ENCODE measurements at places on chromosomes 4 and X.

DNA sequence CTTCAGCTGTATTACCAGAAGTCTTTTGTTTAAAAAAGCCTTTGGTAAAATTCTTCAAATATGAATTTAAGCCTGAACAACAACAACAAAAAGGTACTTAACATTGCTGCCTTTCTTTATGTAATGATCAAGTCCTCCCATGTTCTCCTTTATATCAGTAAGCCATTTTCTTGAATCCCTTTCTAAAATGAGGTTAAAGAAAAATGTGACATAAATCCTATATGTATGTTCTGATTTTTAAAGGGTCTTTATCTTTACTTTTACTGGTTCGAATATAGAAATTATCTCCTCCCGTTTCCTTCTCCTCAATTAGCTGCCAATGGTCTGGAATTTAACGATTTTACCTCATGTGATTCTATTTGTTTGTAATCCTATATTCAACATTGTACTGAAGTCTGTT lies 522.8 kb downstream of the IL1RAPL1 start:
- no peak for DNase-seq

DNA sequence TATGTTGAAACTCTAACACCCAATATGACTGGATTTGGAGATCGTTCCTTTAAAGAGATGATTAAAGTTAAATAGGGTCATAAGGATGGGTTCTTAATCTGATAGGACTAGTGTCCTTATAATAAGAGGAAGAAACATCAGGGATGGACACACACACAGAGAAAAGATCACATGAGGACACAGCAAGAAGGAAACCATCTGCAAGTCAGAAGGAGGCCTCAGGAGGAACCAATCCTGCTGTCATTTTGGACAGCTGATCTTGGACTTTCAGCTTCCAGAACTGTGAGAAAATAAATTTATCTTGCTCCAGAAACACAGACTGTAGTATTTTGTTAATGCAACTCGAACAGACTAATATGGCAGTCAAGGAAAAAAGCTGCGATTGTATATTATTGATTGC lies 631.5 kb downstream of the PCDH7 start:
- DNase-seq, result no peak

DNA sequence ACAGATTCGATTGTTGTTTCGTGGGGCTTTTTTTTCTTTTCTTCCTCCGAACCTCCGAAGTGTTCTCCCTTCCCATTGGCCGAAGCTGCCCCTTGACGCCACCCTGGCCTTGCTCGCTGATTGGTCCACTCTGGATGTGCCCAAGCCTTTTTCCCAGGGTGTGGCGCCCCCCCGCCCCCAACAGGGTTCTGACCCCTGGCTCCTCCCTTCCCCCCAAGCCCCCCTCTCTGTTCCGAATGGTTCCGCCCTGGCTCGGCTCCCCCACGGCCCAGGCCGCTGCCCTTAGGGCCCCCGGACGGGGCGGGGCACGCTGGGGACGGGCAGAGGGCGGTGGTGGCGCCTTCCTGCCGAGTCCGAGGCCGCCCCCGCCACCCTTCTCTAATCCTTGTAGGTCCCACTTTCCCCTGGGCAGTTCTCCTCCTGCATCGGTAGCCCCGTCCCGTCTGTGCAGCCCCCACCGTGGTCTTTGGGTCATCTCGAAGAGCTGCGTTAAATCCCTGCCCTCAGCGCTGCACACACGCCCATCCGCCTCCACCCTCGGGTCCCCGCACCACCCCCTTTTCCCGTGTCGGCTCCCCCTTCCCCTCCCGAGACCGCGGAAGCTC lies 25.5 kb downstream of the UTP14A start:
- DNase-seq, result peak; percentile 82

- peak; percentile 22 for DNase-seq
Measured at GRCh38 chr4:168540086-168540485, 43.2 kb downstream of the PALLD start.

GRCh38 chr4:52956691-52957090 lies 94.6 kb downstream of the RASL11B start:
- DNase-seq, result no peak

DNA sequence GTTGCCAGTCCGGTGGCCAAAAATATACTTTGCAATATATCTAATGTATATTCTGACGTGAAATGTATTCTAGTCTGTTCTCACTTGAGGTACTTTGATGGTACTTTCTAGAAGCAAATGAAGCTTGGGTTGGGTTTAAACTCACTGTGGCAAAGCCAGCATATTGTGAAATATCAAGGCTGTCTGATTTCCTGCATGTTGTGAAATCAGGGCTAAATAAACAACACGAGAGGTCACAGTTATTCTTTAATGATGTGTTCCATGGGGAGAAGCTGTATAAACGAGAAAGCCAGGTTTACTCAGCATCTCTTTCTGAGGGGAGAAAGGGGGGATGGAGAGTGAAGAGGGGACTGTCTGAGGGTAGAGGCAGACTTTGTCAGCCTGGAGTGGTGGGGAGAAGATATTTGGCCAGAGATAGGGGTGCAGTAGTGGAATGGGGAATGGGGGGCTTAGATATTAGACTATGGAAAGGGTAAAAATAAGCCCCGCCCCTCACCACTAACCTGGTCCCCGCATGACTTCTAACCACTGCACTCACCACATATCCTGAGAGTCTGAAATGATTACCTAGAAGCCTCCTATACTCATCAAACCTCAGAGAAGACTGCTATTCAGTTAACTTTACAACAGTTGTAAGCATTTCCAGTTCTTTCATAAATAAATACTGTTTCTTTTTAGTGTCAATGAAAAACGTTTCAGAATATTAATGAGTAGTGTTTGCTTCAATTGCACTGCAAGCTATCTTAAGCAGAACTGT lies 5.9 kb upstream of the SCARB2 start:
- DNase-seq, result no peak

DNA sequence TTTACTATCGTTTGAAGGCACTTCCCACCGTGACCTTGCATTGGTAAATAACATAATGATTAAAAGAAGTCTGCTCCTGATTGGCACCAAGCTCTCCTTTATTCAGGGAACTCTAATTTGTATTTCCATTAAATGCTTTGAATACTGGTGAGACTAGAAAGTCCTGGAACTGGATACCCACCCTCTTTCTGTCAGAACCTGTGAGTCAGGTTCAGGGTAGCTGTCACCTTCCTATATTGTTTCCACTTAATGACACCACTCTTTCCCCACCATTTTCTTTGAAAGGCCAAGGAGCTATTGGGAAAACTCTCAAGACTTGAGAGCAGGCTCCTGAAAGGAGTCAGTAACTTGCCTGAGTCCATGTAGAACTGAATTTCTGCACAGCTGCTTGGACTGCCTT lies 55.9 kb upstream of the RASSF6 start:
- DNase-seq, result no peak

DNA sequence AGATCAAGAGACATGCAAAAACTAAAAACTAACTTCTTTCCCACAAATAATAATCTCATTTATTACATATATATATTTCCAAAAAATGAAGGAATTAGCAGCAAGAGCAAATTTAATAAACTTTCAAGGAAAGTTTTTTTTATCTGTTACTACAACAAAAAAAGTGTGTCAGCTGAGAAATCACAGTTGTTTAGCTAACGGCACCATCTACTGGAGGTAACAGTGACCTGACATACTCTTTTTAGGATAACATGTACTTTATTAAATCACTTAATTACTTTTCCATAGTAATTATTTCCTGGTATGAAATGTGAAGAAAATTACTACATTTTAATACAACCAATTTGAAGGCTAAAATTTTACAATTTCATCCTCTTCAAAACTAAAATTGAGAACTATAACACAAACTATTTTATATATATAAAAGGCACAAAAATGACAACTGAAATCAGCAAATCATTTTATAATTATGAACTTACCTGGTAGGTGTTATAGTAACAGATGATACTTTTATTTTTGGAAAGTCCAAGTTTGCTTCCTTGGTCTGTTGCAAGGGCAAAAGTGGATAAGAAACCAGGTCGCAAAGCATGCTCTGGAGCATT lies 9.1 kb downstream of the LAMTOR3 start:
- peak; percentile 43 for DNase-seq

DNA sequence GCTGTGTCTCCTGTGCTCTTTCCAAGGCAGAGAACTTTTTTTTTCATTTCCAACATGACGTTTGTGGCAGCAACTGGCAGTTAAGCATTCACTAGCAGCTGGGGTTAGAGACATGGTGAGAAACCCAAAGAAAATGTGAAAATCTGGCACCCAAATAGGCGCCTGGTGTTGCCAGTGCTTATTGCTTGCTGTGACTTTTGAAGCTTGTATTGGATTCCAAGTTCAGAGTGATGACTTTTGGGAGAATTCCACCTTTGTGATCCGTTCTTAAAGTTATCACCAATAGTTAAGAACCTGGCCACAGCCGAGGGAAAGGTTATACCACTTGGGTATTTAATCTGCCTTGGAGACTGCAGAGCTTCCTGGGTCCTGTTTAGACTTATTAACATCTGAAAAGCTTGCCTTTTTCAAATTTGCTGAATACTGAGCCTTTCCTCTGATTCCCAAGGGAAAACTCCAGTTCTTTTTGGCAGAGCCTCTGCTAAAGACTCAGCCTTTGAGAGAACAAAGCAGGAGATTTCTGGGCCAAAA lies 101.0 kb downstream of the OPHN1 start:
- DNase-seq, result peak; percentile 16

GRCh38 chr4:55396308-55397125 lies 760 bp downstream of the TMEM165 start:
- DNase-seq, result peak; percentile 29

DNA sequence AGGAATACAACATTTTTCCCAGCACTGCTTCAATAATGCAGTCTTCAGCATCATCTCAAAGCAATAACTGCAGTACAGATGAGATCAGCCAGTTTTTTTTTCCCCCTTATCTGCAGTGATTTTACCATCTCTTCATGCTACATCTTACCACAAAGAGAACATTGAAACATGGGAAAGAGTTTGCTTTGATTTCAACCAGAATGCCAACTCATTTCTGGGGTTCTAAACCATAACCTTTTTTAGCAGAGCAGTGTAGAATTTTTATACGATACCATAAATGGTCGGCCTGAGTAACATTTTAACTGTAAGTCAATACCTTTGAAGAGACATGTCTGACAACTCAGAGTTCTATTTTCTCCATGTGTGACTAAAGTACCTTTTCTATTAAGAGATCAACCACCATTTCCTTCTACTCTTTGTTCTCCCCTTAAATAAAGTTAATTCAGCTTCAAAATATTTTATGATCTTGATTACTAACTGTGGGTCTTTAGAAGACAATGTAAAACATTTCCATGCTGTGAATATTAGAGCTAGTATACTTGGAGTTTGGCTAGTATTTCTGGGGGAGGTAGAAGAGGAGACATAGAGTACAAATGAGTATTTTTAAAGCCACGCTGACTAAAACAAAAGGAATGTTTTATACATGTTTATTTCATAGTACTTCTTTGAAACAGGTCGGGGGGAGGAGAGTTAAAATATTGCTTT lies 69.1 kb downstream of the TET2 start:
- no peak for DNase-seq

DNA sequence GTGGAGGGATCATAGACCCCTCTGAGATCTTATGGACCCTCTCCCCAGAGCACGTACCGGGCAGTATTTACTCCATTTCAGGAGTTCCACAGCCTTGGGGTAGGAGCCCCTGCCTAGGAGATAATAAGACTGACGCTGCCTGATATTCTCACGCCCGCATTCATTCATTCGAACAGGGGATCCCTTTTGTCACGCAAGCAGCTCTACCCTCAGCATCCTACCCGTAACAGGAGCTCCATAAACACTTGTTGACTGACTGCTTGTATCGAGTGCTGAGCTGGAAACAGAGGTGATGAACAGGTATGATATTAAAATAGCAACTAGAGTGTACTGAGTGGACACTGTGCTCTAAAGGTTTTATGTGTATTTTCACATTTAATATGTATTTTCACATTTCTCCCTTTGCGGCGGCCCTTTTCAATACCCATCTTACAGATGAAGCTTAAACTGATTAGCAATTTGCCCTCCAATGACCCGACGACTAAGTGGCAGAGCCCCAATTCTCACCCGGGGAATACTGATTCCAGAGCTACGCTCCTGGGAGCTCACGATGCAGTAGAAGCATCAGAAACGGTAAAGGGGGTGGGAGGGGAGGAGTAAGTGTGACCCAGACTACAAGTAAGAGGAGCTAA lies 888 bp downstream of the RAB28 start:
- DNase-seq, result peak; percentile 19

DNA sequence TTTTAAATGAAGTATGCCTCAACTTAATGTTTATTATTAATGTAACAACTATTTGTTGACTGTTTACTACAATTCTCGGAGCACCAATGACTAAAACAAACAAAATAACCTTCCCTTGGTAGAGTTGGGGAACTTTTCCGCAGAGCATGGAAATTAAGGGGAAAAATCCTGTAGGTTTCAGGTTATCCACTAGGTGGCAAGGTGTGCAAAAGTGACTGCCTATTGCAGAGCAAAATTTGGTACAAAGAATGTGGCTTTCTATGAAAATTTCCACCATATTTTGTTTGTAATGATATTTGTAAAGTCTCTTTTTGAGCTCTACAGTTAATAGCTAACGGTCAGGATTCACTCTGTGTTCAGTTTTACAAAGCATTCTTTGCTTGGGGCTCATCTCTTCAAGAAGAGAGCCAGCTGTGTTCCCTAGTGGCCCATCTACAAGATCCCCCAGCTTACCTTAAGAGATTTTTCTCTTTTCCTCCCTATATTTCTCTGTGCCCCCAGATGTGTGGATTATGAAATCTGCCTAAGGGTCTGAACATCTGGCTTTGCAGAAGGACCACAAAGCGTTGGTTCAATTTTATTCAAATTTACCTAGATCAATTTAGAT lies 61.1 kb downstream of the FBXO8 start:
- peak; percentile 15 for DNase-seq

- DNase-seq, result peak; percentile 41
Measured at GRCh38 chrX:46912603-46913491, 626 bp downstream of the JADE3 start.

DNA sequence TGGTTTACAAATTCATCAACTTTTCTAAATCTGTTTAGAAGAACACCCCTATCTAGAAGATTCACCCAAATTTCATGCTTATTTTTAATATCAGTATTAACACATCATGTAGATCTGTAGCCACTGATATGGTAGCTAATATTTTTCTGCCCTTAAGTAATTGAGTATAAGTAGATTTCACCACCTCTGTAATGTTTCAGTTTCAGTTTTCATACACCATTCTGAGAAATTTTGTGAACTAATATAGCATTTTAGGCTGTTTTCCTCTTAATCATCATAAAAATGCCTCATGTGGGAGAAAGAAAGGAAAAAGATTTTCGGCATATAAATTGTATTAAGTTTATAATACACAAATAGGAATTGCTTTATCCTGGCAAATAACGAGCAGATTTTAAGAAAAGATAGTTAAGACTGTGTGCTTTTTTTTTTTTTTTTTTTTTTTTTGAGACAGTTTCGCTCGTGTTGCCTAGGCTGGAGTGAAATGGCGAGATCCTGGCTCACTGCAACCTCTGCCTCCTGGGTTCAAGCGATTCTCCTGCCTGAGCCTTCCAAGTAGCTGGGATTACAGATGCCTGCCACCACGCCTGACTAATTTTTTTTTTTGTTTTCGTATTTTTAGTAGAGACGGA lies 21.4 kb upstream of the RBPJ start:
- DNase-seq, result no peak
